NCI-H748 treated with DMSO at 0.1 percent for 48 hours (cell line): ENCODE measurements at places on chromosomes 7 and 10.

GRCh38 chr10:30858499-30858898 is 173.2 kb downstream of the ZNF438 start:
- DNase-seq = no peak

- no peak for DNase-seq
These were observed 43.6 kb downstream of the ADRB1 start for GRCh38 chr10:114087255-114087654.

DNA sequence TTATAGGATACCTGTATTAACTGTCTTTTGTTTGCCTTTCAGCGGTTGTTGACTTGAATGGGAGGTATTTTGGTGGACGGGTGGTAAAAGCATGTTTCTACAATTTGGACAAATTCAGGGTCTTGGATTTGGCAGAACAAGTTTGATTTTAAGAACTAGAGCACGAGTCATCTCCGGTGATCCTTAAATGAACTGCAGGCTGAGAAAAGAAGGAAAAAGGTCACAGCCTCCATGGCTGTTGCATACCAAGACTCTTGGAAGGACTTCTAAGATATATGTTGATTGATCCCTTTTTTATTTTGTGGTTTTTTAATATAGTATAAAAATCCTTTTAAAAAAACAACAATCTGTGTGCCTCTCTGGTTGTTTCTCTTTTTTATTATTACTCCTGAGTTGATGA is 26.6 kb downstream of the RBM17 start:
- no peak for DNase-seq

GRCh38 chr7:150787321-150788281 is 12.6 kb downstream of the TMEM176B start:
- no peak for DNase-seq

- DNase-seq = no peak
These were observed 54.4 kb upstream of the PCBD1 start for GRCh38 chr10:70942725-70943124.

DNA sequence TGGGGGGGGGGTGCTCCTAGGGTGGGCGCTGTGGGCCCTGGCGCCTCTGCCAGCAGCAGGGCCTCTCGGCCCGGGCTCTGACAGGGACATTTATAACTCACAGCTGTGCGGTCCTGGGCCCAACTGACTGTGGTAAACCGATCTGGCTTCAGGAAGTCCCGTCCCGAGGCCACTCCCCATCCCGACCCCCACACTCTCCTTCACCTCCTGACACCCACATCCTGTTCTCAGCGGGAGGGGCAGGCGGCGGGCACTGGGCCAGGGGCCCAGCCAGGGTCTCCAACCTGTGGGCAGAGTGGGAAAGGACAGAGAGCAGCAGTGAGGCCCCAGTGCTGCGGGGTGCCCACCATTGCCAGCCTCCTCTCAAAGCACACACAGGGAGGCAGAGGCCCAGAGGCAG is 69.1 kb downstream of the ZMIZ1 start:
- DNase-seq = no peak

GRCh38 chr10:17062493-17062892 is 67.1 kb downstream of the CUBN start:
- DNase-seq = no peak

DNA sequence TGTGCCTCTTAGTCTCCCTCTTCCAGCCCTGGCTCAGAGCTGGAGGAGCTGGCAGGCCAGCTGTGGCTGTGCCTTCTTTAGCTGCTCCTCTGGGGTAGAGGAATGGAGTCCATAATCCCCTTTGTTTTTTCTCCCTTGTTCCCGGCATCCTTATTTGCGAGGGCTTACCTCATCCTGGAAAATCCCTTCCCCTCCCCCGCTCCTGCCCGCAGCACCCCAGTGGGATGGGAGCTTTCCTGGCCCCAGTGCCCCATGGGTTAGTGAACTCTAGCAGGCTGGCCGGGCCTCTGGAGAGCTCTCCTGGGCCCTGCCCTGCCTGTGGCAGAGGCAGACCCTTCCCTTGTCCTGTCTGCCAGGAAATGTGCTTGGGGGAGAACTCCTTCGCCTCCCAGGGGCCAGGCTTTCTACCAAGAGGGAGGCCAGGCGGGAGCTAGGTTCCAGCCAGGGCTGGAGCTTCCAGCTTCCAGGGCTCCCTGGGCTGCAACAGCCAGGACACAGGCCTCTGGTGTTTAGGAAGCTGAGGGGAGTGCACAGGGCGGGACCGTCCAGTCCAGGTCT is 16.5 kb upstream of the TRIM8 start:
- no peak for DNase-seq

DNA sequence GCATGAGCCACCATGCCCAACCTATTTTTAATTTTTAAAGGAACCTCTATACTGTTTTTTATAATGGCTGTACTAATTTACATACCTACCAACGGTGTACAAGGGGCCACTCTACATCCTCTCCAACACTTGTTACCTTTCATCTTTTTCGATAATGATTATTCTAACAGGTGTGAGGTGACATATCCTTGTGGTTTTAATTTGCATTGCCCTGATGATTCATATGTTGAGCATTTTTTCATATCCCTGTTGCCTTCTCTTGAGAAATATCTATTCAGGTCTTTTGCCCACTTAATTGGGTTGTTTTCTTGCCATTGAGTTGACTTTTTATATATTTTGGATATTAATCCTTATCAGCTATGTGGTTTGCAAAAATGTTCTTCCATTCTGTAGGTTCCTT is 167.0 kb downstream of the CTTNBP2 start:
- no peak for DNase-seq
